ENCODE measurements at places on chromosomes 4 and X.
A peak's percentile ranks its signal among the peaks of the same experiment; 100 is the strongest.

GRCh38 chr4:114466299-114466698, 132.3 kb upstream of the UGT8 start:
- no peak for DNase-seq

DNA sequence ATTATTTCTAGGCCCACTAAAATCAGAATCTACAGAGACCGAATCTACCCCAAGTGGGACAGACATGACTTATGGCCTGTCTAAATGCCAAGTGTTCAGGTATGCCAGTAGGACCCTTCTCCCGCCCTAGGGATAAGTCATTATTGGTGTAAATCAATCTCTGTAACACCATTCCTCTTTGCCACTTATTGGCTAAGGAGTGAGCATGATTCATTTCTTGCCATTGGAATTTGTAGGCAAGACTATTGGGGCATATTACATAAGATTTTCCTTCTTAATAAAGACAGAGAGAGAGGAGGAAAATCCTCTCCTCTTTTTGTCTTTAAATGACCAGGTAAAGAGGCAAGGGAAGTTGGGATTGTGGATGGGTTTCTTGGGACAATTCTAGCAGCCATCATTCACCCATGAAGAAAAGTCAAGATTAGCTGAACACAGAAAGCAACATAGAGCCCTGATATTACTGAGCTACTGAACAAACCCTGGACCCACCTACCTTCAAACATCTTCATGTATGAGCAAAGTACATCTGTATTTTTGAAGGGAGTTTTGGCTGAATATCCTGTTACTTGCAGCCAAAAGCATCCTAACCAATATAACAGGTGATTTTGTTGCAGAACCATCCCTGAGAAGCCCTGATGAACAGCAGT, 2.6 kb downstream of the SLC9B2 start:
- no peak for DNase-seq

- no peak for DNase-seq
Measured at GRCh38 chr4:40214661-40215418, 18.0 kb downstream of the RHOH start.

- no peak for DNase-seq
Measured at GRCh38 chr4:4344915-4345527, 41.9 kb upstream of the NSG1 start.

DNA sequence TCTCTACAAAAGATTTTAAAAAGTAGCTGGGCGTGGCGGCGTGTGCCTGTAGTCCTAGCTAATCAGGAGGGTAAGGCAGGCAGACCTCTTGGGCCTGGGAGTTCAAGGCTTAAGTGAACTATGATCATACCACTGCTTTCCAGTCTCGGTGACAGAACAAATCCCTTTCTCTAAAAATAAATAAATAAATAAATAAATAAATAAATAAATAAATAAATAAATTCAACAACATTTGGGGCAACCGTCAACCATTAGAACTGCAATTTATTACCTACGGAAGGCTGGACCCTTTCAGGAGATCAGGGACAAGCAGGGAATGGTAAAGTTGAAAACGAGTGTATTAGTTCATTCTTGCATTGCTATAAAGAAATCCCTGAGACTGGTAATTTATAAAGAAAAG, 136.2 kb upstream of the USP9X start:
- DNase-seq = no peak

GRCh38 chrX:80812176-80812575, 2.5 kb upstream of the BRWD3 start:
- peak; percentile 1 for DNase-seq

GRCh38 chrX:48715072-48715471, 18.5 kb downstream of the SUV39H1 start:
- DNase-seq = no peak

DNA sequence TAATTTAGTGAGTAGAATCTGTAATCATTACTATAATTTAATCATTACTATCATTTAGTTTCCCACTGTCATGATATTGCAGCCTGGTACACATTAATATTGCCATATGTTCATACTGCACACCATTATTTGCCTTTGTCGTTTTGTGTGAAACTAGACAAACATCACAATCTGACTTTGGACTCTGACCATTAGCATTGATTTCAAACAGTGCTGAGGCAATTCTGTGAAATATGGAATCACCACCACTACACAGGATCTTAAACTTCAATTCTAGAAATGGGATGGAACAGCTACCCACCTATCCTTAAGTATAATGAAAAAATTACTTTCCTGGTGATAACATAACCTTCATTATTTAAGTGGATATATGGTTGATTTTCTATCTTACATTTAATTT, 98.3 kb downstream of the SORBS2 start:
- no peak for DNase-seq

DNA sequence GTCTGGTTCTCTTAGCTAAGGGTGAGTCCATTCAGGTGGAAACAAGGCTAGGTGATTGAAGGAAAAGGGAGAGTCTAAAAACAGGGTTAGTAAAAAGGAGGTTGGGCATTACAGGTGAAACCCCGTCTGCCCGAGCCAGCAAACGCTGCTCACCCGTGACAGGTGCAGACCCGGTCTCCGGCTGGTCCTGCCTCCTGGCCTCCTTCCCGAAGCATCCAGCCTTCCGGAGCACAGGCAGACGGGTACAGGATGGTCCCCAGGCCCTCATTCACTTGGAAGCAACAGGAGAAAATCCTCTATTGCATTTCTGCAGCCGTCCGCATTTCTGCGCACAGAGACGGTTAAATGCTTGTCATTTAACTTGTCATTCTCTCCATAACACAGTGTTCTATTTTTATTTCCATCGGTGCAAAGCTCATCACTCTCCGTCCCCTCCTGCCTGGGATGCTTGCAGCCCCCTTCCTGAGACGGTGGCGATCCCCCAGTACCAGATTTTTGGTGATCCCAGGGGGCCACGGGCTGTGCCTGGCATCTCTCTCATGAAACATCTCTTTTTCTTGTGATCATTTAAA, 90.8 kb upstream of the PPP2R3B start:
- DNase-seq = no peak

DNA sequence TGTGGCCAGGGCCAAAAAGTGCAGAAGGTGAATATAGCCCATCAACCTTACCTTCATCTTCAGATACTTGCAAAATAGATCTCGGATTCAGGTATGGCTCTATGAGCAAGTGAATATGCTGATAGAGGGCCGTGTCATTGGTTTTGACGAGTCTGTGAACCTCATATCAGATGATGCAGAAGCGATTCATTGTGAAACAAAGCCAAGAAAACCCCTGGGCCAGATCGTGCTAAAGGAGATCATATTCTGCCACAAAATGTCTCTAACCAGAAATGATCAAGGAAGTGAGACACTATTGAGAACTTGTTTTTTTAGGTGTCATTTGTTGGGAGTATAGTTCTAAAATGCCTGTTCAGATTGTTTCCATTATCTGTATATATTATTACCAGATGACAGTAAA, 48.3 kb downstream of the PDK3 start:
- DNase-seq = no peak

DNA sequence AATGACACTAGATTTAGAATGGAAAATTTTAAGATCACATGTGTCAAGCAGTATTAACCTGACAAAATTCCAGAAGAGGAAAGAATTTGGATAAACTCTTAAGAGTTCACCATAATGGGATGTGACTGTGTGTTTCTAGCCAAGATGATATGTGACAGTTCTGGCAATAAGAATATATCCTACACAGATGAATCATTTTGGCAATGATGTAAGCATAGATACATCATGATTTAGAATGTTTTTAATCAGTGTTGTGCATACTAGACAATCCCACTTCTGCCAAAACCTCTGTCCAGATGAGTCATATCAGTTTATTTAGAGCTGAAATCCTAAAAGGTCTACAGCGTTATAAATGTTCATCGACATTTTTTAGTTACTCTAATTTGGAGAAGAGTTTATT, 48.8 kb downstream of the PTCHD1 start:
- no peak for DNase-seq

- no peak for DNase-seq
Measured at GRCh38 chr4:1822568-1823544, 29.8 kb downstream of the FGFR3 start.
